CD4-positive, alpha-beta T cell treated with Interferon gamma for 1 hour (primary cell): ENCODE measurements at places on chromosomes 7 and 10.

DNA sequence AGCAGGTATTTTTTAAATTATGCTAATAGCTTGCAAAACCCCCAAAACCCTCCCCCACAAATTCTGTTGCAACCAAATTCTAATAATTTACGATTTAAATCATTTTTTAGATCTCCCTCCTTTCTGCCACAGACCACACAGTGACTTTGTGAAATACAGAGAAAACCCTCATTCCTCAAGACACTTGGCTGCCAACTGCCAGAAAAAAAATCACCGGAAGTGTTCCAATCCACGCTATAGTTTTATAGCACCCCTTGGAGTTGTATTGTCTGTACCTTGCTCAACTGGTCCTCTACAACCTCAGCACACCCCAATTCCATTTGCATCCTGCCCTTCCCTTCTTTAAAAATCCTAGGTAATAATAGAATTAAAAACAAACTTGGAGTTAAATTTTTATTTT, 560.1 kb downstream of the PARD3 start:
- DNase-seq: no peak

DNA sequence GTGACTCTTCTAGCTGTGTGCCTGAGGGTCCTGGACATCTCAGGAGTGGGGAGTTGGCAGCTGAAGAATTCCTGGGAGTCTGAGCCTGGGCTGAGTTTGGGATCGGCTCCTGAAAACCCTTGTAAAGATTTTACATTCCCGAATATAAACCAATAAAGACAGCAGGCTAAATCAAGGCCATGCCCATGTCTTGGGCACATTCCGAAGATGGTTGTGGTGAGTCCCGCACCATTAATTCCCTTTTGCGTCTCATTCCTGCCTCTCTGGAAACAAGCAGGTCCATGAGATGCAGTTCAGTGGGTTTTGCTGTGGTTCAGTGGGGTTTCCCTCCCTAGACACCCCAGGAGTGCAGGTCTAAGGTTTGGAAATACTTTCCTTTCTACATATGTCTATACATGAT, 90.9 kb downstream of the COL26A1 start:
- DNase-seq: no peak

DNA sequence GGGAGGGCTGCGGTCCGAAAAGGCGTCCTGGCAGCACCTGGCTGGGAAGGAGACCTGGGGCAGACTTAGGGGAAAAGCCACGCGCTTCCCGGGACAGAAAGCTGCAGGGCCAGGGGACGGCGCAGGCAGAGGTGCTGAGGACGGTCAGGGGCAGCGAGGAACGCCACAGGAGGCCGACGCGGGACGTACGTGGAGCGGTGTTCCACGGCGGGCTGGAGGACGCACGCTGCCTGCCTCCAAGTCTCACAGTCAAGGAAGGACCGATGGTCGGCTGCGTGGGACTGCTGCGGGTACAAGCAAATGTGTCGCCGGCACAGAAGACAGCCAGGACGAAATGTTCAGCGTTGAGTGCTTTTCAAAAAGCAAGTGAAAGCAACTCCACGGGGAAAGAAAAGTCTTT, 245.2 kb downstream of the ELFN1 start:
- no peak for DNase-seq

GRCh38 chr10:89348481-89348880, 20.7 kb downstream of the IFIT3 start:
- no peak for DNase-seq

DNA sequence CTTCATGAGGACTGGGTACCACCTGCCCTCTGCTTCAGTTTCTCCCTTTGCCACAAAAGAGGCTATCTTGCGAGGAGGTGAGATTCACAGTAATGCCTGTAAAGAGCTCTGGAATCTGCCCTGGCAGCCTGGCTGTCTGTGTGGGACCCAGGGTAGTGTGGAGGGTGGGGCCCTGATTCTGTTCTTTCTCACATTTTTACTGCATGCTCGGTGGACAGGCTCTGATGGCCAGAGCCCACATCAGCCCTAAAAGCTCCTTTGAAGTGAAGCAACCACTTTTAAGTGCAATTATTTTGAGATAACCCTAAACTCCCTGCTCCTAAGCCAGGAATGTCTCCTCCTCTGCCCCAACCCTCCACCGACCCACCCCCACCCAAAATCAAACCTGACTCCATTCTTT, 92.1 kb upstream of the PODXL start:
- no peak for DNase-seq
